ENCODE measurements at places on chromosomes 4 and X.

DNA sequence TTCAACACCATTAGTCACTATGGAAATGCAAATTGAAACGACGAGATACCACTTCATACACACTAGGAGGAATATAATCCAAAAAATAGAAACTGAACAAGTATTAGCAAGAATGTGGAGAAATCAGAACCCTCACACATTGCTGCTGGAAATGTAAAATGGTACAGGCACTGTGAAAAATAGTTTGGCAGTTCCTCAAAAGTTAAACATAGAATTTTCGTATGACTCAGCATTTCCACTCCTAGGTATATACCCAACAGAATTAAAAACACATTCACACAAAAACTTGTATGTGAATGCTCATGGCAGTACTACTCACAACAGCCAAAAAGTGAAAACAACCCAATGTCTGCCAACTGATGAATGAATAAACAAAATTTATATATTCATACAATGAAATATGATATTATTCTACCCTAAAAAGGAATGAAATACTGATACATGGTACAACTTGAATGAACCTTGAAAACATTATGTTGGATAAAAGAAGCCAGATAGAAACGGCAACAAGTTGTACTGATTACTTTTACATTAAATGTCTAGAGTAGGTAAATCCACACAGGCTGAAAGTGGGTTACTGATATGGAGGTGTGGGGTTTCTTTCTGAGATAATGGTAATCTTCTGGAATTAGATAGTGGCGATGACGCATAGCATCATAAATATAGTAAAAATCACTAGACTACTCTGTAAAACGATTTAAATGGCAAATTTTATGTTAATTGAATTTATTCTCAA lies 22.3 kb downstream of the TEC start:
- no peak for DNase-seq

- DNase-seq, result no peak
These were observed 12.0 kb downstream of the C4orf54 start for GRCh38 chr4:99645638-99646037.

- DNase-seq, result no peak
These were observed 123.2 kb upstream of the KCNIP4 start for GRCh38 chr4:22071749-22072148.

- no peak for DNase-seq
These were observed 1440.2 kb downstream of the ADGRL3 start for GRCh38 chr4:62640296-62640695.

All from globus pallidus (tissue), 1 donor.